ENCODE measurements at places on chromosomes 3 and 15. TPM values are rescaled to one million over a fixed set of nuclear protein-coding genes. Genes with fewer than 3 reads are reported as not detected.

The FAN1 gene
- 36.8 TPM for total RNA-seq

The SPINK8 gene
- not detected for total RNA-seq

The MUC4 gene
- total RNA-seq: not detected

The ACTC1 gene
- 1.9 TPM for total RNA-seq

The ACSBG1 gene
- 65.5 TPM for total RNA-seq

The XCR1 gene
- not detected for total RNA-seq

The SLC6A11 gene
- 27.8 TPM for total RNA-seq

The MB21D2 gene
- 6.1 TPM for total RNA-seq

The ZIC1 gene
- 17.8 TPM for total RNA-seq

The CD200R1 gene
- 0.38 TPM for total RNA-seq

The ZBBX gene
- total RNA-seq: 22.1 TPM

The SLC28A1 gene
- not detected for total RNA-seq

The LMAN1L gene
- total RNA-seq: 0.36 TPM

The PTPRG gene
- 65.3 TPM for total RNA-seq

The ATP8B4 gene
- 11.6 TPM for total RNA-seq

The IL17RE gene
- 1.8 TPM for total RNA-seq

The IL17RB gene
- 13.7 TPM for total RNA-seq
